ENCODE measurements at places on chromosomes 2 and 18. TPM values are rescaled to one million over a fixed set of nuclear protein-coding genes. Genes with fewer than 3 reads are reported as not detected.

Gene TNS1
- 10.5 TPM for polyA plus RNA-seq

Gene POTEC
- not detected for polyA plus RNA-seq

- DNase-seq, result peak; percentile 74
Observed at GRCh38 chr2:120736624-120737339, 1.1 kb downstream of the GLI2 start.

DNA sequence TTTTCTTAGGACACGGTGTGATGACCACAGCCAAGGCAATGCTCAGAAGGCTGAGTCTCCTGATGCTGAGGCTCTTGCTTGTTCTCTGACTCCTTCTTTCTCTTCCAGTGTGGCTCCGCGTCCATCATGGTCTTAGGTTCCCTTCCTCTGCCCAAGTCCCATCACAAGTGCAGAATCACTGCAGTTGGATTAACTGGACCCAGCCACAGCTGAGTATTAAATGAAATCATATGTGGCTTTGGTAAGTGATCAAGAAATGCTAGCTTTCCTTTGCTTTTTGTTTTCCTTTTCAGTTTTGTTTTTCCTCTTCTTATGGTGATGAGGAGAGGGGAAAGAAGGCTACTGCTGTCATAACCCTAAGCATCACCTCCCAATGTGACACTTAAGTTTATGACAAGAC is 375.8 kb downstream of the INSIG2 start:
- DNase-seq, result no peak

Gene HNRNPLL
- 29.8 TPM for polyA plus RNA-seq

DNA sequence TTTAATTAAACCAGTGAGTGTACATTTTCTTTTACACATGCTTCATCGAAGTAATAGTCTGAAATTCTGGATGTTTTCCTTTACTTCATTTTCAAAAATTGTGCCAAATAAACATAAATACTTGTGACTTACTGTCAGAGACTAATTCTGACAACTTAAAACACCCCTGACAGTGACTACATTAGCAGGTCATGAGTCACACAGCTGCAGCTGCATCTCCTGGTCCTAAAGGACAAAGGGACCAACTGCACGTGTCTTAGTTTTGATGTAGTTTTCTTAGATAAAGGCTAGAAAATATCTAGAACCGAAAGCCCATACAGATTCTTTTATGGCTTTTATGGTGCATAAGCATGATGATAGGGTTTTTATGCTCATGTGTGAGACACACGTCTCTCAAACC is 29.6 kb upstream of the DSC3 start:
- no peak for DNase-seq

- peak; percentile 81 for DNase-seq
Observed at GRCh38 chr2:38274286-38275276, 102.5 kb downstream of the ATL2 start.

DNA sequence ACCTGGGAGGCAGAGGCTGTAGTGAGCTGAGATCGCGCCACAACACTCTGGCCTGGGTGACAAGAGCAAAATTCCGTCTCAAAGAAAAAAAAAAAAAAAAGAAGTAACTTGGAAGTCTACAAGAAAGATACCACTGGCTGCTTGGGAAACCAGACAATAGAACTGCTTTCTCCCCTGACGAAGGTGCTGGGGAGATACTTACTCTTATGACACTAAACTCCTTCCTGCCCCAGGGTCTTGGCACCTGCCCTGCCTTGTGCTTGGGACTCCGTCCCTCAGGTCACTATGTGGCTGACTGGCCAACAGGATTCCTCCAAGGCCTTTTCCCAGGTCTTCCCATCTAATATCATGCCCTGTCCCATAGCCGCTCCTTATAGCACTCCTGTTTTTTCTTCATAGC is 30.7 kb downstream of the INPP5D start:
- DNase-seq, result no peak

- DNase-seq, result no peak
Observed at GRCh38 chr2:218155953-218156479, 10.7 kb downstream of the CXCR1 start.

DNA sequence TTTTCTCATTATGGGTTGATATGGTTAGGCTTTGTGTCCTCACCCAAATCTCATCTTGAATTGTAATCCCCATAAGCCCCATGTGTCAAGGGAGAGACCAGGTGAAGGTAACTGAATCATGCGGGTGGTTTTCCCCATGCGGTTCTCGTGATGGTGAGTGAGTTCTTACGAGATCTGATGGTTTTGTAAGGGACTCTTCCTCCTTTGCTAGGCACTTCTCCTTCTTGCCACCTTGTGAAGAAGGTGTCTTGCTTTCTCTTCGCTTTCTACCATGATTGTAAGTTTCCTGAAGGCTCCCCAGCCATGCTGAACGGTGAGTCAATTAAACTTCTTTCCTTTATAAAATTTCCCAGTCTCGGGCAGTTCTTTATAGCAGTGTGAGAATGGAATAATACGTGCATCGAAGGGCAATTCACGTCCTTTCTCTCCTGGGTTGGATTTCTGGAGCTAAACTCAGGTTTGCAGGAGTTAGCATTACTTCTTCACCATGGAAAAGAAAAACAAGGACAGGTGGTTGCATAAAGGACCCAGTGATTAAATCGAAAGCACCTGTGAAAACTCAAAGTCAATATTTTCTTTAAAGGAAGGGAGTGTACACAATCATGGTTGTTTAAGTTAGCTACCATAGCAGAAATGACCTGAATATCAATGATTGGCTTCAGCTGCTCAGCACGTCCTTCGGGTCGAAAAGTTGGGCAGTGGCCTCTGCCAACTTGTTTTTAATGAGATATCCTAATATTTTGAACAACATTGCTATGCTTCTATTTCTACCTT is 54.1 kb downstream of the CDC42EP3 start:
- no peak for DNase-seq

DNA sequence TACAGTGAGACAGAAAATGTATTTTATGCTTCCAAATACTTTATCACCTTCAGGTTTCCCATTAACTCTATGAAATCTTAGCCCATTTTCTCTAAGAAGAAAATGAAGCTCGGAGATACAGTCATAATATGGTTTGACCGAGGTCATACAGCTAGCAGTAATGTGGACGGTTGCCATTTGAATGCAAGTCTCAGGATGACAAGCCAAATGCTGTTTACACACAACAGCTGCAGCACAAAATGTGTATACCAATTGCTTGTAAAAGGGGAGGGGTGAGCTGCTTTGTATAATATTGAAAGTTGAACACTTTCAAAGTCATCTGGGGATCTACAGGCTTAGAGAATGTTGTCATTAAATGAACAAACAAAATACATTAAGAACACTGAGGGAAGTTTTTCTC is 93.8 kb upstream of the FSIP2 start:
- DNase-seq, result no peak

GRCh38 chr2:204705243-204705932 is 160.1 kb downstream of the PARD3B start:
- DNase-seq, result no peak

Gene ARHGEF33
- polyA plus RNA-seq, result 0.08 TPM

Gene ANKRD30BL
- not detected for polyA plus RNA-seq

Gene RAB27B
- 0.68 TPM for polyA plus RNA-seq

Gene DOK1
- polyA plus RNA-seq, result 25.3 TPM

Gene GCKR
- polyA plus RNA-seq, result 0.67 TPM

DNA sequence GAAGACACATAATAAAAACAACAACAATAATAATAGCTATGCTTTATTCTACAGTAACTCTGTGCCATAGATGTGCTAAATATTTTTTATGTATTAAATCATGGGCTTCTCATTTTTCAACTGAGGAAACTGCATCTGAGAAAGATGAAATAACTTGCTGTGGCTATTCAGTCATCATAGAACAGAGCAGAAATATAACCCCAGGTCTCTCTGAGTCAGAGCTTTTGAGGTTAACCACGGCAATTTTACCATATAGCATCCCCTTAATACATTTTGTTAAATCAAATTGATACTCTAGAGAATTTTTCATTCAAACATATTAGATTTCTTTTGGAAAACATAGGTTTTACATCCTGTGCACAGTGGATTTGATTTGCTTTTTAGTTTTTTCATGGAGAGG is 586.6 kb upstream of the KLHL29 start:
- DNase-seq, result no peak

Gene TM4SF20
- polyA plus RNA-seq, result 0.03 TPM

GRCh38 chr2:99706735-99707134 is 216.9 kb upstream of the REV1 start:
- DNase-seq, result no peak

GRCh38 chr18:34993289-34993688 is 47.9 kb upstream of the MAPRE2 start:
- no peak for DNase-seq

Gene TLX2
- polyA plus RNA-seq, result 25.6 TPM

DNA sequence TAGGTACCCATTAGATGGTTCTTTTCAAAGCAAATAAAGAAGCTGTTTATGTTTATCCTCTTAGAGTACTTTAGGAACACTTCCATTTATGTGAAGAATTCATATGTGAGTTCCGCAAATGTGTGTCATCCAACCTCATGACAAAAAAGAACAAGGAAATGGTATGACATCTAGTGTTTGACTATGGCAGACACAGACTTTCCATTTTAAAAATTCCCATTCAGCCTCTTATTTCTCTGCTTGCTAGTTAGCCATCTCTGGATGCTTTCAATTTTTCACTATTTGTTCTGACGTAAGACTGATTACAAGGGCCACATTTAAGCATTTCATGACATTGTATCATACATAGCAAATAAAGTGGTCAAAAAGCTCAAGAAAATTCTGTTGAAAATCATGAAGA is 103.0 kb downstream of the ZAP70 start:
- no peak for DNase-seq

Gene COL6A3
- polyA plus RNA-seq, result 18.5 TPM

DNA sequence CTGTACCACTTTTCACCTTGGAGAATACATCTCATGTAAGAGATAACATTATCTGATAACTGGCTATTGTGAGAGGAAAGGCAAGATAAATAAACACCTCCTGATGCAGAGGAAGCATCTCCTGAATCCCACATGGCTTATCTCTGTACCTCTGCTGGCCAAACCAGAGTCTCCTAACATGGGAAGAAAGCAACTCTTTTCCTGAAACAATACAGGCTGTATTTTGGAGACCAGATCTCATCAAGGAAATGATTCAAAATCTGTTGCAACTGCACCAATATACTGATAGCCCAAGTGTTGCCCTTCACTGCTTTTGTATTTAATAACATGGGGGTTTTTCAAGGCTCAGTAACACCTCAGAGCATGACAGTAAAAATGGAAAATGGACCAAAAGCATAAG is 106.9 kb downstream of the MREG start:
- no peak for DNase-seq

- no peak for DNase-seq
Observed at GRCh38 chr2:224062481-224063297, 23.6 kb upstream of the SERPINE2 start.

Gene ANKRD62
- polyA plus RNA-seq, result not detected

Gene MOGAT1
- polyA plus RNA-seq, result not detected

GRCh38 chr18:59911600-59911999 is 11.8 kb downstream of the PMAIP1 start:
- no peak for DNase-seq

Gene ST8SIA5
- polyA plus RNA-seq, result 0.08 TPM

DNA sequence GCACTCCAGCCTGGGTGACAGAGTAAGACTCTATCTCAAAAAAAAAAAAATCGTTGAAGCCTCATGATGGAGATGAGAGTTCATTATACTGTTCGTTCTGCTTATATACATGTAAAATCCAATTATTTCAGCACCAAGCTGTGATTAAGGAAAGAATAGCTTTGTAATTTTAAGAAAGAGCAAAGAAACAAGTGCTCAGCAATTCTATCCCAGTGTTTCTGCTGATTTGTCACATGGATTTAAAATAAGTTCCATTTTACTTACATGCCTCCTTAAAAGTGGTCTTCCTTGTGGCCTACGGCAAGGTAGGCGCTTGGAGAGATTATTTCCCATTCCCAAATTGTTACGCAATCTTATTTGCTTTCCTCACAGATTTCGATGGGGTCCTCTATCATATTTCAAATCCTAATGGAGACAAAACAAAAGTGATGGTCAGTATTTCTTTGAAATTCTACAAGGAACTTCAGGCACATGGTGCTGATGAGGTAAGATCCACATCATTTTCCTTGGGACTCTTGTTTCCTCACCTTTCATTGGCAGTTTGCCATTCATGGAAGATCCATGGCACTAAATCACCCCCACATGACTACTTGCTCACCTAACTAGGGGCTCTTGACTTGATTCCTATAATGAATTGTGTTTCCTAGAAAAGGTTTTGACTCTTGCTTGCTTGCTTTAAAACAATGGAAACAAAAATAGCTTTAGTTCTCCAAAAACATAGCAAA is 11.5 kb downstream of the ARPC2 start:
- DNase-seq, result no peak

- no peak for DNase-seq
Observed at GRCh38 chr18:77015169-77015568, 117.4 kb downstream of the MBP start.

GRCh38 chr18:54233228-54233625 is 8.8 kb upstream of the MBD2 start:
- DNase-seq, result no peak

- DNase-seq, result no peak
Observed at GRCh38 chr2:191087311-191087710, 63.5 kb downstream of the STAT4 start.

DNA sequence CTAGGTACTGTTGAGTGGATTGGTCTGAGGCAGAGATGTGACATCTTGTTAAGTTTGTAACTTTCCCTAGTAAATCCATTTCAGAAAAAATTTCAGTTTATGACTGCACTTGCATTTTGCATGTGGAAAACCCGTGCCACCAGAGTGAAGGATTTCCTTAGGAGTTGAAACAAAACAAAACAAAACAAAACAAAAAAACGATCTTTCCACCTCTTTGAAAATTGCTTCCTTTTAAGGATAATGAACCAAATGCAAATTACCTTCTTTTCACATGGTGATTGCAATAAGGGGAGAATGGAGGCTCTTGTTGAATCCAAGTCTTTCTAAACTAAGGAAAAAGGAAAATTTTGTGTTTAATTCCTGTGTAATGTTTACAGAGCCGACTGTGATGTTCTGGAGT is 43.2 kb downstream of the PHLPP1 start:
- no peak for DNase-seq

GRCh38 chr2:41775366-41776025 is 272.3 kb upstream of the PKDCC start:
- DNase-seq, result no peak

Gene RFTN2
- 0.08 TPM for polyA plus RNA-seq
